T-helper 2 cell (primary cell): ENCODE measurements at places on chromosomes 4 and X.
A peak's percentile ranks its signal among the peaks of the same experiment; 100 is the strongest.

DNA sequence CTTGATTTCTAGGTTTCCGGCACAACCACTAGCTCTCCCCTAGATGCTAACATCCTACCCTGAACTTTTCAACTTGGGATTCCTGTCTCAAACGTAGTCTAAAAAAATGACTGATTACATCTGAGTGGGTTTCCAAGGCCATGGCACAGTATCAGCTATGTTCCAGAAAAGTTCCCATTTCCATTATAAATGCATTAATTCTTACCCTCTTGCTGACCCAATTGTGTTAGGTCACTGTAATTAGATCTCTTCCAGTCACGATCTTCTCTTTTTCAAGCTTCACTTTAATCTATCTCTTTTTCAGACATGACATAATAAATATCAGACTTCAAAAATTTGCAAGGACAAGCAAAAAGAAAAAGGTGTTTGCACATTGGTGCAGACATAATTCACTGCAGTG, 50.6 kb upstream of the PDE5A start:
- DNase-seq = no peak

GRCh38 chr4:184548648-184549341, 74.4 kb upstream of the IRF2 start:
- DNase-seq = no peak

GRCh38 chr4:173924561-173924960, 358.9 kb downstream of the FBXO8 start:
- DNase-seq = no peak

- DNase-seq = peak; percentile 9
Observed at GRCh38 chrX:54357414-54358377, at the start of gene WNK3. Gene WNK3, minus strand, starts transcription at chrX:54358046.

DNA sequence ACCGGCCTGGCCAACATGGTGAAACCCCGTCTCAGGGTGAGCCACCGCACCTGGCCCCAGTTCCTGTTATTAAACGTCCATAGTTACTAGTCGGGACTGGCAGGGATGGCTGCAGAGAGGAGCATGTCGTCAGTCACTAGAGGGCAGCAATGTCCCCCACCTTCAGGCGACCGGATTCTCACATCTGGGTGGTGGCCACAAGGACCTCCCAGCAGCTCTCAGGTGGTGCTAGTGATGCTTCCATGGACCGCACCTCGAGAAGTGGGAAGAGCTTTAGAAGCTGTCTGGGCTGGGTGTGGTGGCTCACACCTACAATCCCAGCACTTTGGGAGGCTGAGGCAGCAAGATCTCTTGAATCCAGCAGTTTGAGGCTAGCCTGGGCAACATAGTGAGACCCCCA, 13.3 kb upstream of the IL3RA start:
- DNase-seq = no peak

DNA sequence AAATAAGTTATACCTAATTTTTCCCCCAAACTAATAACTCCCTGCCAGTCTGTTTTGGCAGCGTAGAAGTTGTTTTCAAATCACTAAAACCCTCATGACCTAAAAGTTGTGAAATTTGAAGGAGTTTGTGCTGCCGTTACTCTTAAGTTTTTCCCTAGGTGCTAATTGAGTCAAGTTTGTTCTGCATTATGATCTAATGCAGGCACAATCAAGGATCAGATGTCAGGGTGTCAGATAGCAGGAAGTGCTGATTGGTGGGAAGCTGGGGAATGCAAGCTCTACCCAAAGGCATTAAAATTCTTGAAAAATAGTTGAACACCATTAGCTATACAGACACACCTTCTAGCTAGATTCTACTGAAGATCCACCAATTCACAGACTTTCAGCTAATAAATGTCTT, 51.9 kb downstream of the ARX start:
- no peak for DNase-seq

DNA sequence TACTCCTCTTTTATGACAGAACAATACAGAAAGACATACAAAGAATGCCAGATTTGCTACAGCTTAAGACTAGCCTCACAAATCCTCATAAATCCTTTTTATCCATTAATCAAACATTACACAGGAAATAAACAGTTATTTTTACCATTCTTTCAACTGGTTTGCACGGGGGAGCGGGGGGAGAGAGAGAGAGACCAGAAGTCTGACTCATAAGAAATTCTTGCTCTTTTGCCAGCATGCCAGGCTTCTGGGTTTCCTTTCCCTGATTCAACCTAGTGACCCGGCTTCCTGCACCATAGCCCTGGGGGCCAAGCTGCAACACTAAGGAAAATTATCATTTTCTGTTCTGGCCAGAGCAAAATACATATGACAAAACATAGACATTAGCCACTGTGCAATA, 6.8 kb upstream of the RRAGB start:
- no peak for DNase-seq
